Activated naive CD8-positive, alpha-beta T cell treated with anti-CD3 and anti-CD28 coated beads for 36 hours (primary cell): ENCODE measurements at places on chromosomes 16 and 17.
A peak's percentile ranks its signal among the peaks of the same experiment; 100 is the strongest.

DNA sequence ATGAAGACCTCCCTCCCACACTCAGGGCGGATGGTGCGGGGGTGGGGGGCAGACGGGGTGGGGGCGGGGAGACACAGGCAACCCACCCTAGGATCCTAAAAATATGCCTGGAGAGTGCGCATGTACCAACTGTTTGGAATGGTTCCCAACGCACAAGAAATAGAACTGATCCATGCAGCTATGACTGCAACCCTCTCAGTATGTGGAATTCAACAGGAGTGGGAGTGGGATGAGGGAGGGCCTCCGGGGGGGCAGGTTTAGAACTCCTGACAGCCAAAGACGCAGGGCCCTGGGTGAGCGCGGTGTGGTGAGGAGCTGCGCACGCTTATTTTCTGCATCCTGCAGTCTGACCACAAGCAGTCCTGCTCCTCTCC, 1.1 kb upstream of the P2RX5 start:
- no peaks in the 10 kb centered on the region for H3K36me3 ChIP-seq
- peaks cover 17% of the 10 kb centered on the region for H3K4me1 ChIP-seq
- no peak for DNase-seq
- H3K27me3 ChIP-seq: no peaks in the 10 kb centered on the region
- no peak overlapping the region for H3K27ac ChIP-seq

DNA sequence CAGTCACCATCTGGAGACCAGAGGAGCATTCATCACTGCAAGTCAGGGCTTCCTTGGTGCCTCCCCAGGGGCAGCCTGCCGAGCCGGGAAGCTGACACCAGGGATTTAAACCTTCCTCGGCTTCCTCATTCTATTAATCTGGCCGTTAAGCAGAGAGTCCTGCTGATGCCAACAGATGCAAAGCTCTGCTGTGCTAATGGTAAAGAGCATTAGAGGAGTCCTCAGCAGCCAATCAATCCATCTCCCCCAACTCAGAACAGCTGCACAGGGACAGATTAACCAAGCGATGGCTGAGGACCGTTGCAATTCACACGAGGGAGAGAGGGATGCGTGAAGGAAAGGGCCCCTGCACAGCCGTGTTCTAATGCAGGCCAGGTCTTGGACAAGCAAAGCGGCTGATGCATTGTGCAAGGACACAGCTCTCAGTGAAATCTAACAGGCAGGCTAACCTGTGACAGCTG, 116.6 kb downstream of the XYLT1 start:
- no peak overlapping the region for H3K27ac ChIP-seq
- no peak overlapping the region for H3K4me3 ChIP-seq
- DNase-seq: no peak

GRCh38 chr16:90016339-90016950, 2.8 kb downstream of the DBNDD1 start:
- no peak overlapping the region for H3K27ac ChIP-seq
- no peak overlapping the region for H3K4me3 ChIP-seq
- H3K27me3 ChIP-seq: peaks cover 16% of the 10 kb centered on the region
- peaks cover 3% of the 10 kb centered on the region for H3K36me3 ChIP-seq
- peaks cover 8% of the 10 kb centered on the region for H3K4me1 ChIP-seq

DNA sequence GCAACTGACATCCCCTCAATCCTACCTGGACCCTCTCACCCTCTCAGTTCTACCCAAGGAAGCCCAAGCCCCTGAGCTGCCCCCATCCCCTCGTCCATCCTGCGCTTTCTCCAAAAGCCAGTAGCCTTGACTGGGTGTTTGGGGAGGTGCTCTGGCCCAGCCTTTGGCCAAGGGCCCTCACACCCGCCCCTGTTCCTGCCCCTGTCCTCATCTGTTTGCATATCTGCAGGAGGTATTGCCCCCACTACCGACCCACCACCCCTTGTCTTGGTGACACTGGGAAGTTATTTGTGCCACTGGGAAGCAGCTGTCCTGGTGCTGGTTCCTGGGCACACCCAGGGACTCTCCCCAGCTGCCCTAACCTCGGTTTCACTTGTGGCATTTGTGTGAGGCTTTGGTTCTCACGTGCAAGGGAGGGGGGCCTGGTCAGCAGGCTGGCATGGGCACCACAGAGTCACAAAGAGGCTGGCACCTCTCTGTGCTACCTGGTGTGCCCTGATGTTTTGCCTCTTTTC, 75.3 kb downstream of the MRC2 start:
- no peak for DNase-seq
- no peak overlapping the region for H3K4me3 ChIP-seq
- H3K27me3 ChIP-seq: peaks cover 25% of the 10 kb centered on the region
- no peak overlapping the region for H3K27ac ChIP-seq
- peaks cover 13% of the 10 kb centered on the region for H3K4me1 ChIP-seq

DNA sequence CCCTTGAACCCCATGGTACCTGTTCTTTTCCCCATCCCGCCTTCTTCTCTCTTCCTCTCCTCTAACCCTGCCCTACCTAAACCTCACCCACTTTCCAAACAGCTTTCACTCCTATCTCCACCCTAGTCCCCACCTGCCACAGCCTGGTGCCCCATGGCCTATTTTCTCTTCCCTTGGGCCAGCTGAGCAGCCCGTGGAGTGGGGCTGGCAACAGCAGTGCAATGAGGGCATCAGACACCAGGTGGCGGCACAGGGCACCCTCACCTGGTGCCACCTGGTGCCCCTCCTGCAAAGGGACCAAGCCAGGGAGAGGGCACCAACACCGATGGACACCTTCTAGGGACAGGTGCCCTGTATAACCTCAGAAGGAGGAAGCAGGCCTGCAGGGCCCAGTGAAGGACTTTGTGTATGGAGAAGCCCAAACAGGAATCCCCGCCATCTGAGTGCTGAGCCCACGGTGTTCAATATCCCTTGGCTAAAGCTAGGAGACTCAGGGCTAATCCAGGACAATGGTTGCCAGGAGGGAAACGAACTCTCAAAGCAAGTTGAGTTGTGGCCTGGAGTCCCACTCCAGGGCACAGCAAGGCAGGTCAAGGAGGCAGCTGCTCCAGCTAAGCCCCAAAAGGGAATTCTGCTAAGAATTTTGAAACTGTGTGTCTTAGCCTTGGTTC, 4.0 kb upstream of the ABCC3 start:
- no peaks in the 10 kb centered on the region for H3K36me3 ChIP-seq
- H3K4me3 ChIP-seq: no peak overlapping the region
- H3K27ac ChIP-seq: no peak overlapping the region

GRCh38 chr16:1053121-1053521, 19.4 kb upstream of the SSTR5 start:
- peaks cover 2% of the 10 kb centered on the region for H3K4me1 ChIP-seq
- H3K27me3 ChIP-seq: no peaks in the 10 kb centered on the region
- no peak for DNase-seq

- no peak for DNase-seq
- H3K4me3 ChIP-seq: no peak overlapping the region
- no peak overlapping the region for H3K27ac ChIP-seq
- no peaks in the 10 kb centered on the region for H3K36me3 ChIP-seq
Measured at GRCh38 chr16:81595629-81596292, 151.2 kb downstream of the CMIP start.

- no peak for DNase-seq
- H3K4me3 ChIP-seq: no peak overlapping the region
- H3K27me3 ChIP-seq: no peaks in the 10 kb centered on the region
- H3K36me3 ChIP-seq: no peaks in the 10 kb centered on the region
- no peaks in the 10 kb centered on the region for H3K4me1 ChIP-seq
- H3K27ac ChIP-seq: no peak overlapping the region
Measured at GRCh38 chr16:48734220-48734619, 124.2 kb upstream of the N4BP1 start.

- H3K36me3 ChIP-seq: peaks cover 51% of the 10 kb centered on the region
- DNase-seq: peak; percentile 70
- H3K27ac ChIP-seq: peak overlapping the region; percentile 98
- H3K27me3 ChIP-seq: no peaks in the 10 kb centered on the region
- peaks cover 44% of the 10 kb centered on the region for H3K4me1 ChIP-seq
Measured at GRCh38 chr17:78131172-78132083, 857 bp downstream of the TMC8 start.

GRCh38 chr16:49382916-49383315, 9.3 kb downstream of the C16orf78 start:
- no peak overlapping the region for H3K27ac ChIP-seq
- no peaks in the 10 kb centered on the region for H3K36me3 ChIP-seq
- DNase-seq: no peak
- H3K27me3 ChIP-seq: no peaks in the 10 kb centered on the region
- no peak overlapping the region for H3K4me3 ChIP-seq

GRCh38 chr17:39704821-39705551, 5.1 kb downstream of the ERBB2 start:
- no peak overlapping the region for H3K4me3 ChIP-seq
- peaks cover 22% of the 10 kb centered on the region for H3K27me3 ChIP-seq
- no peaks in the 10 kb centered on the region for H3K36me3 ChIP-seq
- H3K27ac ChIP-seq: no peak overlapping the region
- no peak for DNase-seq

DNA sequence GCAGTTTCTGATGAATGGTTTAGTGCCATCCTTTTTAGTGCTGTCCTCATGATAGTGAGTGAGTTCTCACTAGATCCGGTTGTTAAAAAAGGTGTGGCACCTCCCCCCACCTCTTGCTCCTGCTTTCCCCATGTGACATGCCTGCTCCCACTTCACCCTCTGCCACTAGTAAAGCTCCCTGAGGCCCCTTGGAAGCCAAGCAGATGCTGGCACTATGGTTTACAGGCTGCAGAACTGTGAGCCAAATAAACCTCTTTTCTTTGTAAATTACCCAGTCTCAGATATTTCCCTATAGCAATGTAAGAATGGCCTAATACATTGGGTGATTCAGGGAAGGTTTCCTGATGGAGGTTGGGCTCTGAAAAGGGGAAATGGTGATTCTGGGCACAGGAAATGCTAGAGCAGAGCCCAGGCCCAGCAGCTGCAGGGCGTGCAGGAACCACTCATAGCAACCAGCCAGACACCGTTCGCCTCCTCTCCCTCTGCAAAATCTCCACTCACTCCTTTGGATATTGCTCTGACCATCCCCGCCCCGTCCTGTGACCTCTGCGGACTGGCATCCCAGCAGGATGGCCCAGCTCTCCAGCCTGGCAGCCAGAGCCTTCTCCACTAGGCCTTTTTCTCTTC, 2.6 kb upstream of the ADORA2B start:
- peaks cover 27% of the 10 kb centered on the region for H3K27me3 ChIP-seq
- peaks cover 17% of the 10 kb centered on the region for H3K4me1 ChIP-seq
- DNase-seq: no peak

- no peaks in the 10 kb centered on the region for H3K27me3 ChIP-seq
- H3K4me3 ChIP-seq: no peak overlapping the region
- no peak overlapping the region for H3K27ac ChIP-seq
- no peak for DNase-seq
- no peaks in the 10 kb centered on the region for H3K4me1 ChIP-seq
Measured at GRCh38 chr17:72733619-72734282, 358.7 kb downstream of the SLC39A11 start.

DNA sequence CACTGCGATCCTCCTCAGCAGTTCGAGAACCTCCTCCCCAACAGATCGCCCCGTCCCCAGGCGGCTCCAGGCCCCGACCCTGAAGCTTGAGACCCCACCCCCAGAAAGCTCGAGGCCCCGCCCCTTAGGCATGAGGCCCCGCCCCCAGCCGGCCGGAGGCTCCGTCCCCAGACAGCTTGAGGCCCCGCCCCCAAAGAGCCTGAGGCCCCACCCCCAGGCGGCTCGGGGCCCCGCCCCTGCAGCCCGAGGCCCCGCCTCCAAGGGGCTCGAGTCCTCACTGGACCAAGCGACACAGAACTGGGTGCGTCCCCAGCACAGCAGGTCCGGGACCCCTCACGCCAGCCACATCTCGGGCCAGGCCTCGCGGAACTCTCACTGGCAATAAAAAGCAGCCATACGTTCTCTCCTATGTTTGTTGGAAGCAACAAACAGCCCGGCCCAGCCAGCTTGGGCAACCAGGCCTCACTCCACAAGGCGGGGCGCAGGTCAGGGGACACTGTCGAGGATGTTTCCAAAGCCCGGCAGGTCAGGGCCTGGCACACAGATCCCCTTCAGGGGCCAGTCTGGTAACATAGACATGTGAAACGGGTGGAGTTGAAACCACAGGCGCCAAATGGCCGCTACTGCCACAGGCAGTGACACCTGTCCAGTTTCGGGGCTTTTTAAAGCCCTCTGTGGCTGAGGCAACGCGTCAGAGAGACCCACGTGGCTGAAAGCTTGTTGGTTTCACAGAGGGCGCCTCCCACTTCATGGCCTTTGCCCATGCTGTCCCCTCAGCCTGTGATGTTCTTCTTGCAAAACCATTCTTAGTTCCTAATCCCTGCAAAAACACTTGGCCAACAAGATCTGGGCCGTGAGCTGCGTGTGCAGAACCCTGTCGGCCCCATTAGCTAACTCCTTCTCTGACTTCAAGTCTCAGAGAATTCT, 224.2 kb downstream of the PARN start:
- H3K4me1 ChIP-seq: peaks cover 4% of the 10 kb centered on the region
- H3K36me3 ChIP-seq: no peaks in the 10 kb centered on the region
- H3K27ac ChIP-seq: no peak overlapping the region
- no peaks in the 10 kb centered on the region for H3K27me3 ChIP-seq
- no peak overlapping the region for H3K4me3 ChIP-seq

DNA sequence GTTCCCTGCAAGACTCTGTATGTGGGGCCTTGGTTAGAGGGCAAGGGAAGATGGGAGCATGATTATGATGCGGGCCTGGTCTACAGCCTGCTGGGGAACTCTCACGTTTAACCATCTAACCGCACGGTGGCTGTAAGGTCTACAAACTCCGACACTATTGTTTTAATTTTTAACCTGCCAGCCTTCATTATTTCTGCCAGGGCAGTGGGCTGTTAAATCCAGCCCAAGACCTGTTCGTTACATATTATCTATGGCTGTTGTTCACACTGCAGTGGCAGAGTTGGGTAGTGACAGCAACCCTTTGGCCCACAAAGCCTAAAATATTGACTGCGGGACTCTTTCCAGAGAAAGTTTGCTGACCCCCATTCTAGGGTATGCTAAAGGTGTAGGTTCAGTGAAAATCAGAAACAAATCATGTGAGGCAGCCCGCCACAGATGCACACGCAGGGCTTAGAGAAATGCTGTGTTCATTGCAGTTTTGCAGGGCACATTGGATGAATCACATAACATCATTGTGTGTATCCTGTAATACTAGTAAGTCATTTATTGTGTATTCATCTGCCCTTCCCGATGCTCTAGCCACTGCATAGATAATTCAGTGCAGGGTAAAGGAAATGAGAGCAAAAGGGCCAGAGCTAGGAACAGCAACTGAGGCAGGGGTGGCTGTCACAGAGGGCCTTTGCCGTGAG, 14.3 kb downstream of the SNX29 start:
- H3K4me3 ChIP-seq: no peak overlapping the region
- no peaks in the 10 kb centered on the region for H3K36me3 ChIP-seq
- H3K27ac ChIP-seq: no peak overlapping the region
- no peaks in the 10 kb centered on the region for H3K27me3 ChIP-seq
- peaks cover 16% of the 10 kb centered on the region for H3K4me1 ChIP-seq
- no peak for DNase-seq

DNA sequence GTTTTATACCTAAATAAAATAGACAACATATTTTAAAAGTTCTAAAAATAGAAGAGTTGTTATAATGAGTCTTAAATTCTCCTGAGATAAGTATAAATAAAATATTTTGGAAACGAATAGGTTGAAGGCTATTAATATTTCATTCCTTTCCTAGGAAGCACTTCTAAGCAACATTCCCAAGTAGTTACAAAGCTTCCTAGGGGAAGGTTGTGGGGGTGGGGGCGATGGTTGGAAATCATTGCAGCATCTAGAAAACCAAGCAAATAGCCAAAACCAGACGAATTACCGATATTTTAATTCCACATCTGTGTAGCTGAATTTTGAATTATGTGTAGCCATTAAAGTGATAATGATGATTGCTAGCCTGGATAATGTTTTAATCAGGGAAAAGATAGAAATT, 26.9 kb downstream of the PTRH2 start:
- H3K27ac ChIP-seq: no peak overlapping the region
- H3K36me3 ChIP-seq: peaks cover 20% of the 10 kb centered on the region
- H3K4me1 ChIP-seq: peaks cover 3% of the 10 kb centered on the region
- no peak for DNase-seq
